ENCODE measurements at places on chromosomes 6 and 20.

DNA sequence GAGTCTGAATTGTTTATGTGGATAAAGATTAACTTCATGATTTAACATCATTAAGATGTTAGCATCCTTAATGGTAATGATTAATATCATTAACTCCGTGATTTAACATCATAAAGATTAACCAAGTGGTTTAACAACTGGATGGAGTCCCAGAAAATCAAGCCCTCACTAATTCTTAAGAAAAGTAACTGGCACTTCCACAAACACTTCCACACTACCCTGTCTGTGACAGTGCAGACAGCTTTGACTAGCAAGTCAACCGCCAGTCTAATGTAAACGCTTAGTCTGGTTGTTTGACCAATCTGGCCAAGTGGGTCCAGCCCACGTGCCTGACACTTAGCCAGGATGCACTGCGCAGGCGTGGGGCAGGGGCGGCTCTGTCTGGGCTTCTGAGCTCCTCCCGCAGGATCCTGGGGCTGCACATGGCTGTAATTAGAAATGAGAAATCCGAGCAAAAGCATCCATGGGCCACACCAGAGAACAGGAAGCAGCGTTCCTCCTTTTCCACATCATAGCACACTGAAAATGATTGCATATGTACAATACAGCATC, 424.2 kb downstream of the FOXA2 start:
- no peak for DNase-seq

- no peak for DNase-seq
Observed at GRCh38 chr20:19996917-19997316, 20.2 kb upstream of the NAA20 start.

GRCh38 chr20:3901028-3901705, 12.0 kb downstream of the PANK2 start:
- no peak for DNase-seq

DNA sequence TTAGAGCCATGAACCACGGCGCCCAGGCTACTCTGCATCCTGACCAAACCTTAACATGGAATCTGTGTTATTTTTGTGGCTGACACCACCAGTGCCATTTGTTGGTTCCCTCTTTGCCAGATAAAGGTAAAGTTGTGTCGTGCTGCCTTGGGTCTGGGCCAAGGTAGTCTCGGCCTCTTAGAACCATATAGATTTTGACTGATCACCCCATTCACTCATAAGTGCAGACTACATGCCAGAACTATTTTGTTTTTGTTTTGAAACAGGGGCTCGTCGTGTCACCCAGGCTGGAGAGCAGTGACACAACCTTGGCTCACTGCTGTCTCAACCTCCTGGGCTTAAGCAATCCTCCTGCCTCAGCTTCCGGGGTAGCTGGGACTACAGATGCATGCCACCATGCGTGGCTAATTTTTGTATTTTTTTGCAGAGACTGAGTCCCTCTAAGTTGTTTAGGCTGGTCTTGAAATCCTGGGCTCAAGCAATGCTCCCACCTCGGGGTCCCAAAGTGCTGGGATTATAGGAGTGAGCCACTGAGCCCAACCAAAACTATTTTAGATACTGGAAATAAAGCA, 19.2 kb upstream of the RIPOR3 start:
- no peak for DNase-seq

GRCh38 chr20:48722737-48723191, 105.0 kb downstream of the PREX1 start:
- no peak for DNase-seq

GRCh38 chr6:132816660-132817059, 2.3 kb downstream of the RPS12 start:
- peak; percentile 70 for DNase-seq

GRCh38 chr6:124977067-124977908, 15.1 kb downstream of the RNF217 start:
- no peak for DNase-seq

DNA sequence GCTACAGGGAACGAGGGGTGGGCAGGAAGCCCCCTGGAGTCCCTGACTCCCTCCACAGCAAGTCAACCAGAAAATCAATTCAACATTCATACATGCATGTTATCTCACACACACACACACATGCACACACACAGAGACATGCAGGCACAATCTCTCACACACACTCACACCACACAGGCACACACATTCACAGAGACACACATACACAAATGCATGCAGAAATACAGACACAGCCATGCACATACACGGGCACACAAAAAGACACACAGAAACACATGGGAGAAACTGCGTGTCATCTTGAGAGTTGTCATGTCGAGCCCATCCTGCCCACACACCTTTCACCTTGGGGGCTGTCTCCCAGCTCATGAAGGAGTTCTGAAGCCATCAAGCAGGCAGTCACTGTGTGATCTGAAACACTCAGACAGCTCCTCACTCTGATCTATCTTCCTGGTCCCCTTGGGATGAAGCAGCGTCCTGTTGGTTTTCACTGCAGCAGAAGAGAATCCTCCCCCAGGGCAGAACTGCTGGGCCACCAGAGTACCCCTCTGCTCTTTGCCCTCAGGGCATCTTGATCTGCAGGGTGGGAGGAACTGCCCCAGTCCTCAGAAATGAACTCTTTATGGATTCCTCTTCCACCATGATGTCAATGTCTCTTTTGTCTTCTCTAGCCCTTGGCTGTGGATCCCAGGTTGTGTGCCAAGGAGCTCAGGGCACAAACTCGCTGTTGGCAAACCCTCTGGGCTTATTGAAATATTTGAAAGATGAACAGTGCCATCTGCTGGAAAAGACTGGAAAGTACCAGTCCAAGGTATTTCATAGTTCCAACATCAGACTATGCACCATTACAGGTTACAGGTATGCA, 8.8 kb downstream of the RAET1L start:
- DNase-seq = peak; percentile 80

DNA sequence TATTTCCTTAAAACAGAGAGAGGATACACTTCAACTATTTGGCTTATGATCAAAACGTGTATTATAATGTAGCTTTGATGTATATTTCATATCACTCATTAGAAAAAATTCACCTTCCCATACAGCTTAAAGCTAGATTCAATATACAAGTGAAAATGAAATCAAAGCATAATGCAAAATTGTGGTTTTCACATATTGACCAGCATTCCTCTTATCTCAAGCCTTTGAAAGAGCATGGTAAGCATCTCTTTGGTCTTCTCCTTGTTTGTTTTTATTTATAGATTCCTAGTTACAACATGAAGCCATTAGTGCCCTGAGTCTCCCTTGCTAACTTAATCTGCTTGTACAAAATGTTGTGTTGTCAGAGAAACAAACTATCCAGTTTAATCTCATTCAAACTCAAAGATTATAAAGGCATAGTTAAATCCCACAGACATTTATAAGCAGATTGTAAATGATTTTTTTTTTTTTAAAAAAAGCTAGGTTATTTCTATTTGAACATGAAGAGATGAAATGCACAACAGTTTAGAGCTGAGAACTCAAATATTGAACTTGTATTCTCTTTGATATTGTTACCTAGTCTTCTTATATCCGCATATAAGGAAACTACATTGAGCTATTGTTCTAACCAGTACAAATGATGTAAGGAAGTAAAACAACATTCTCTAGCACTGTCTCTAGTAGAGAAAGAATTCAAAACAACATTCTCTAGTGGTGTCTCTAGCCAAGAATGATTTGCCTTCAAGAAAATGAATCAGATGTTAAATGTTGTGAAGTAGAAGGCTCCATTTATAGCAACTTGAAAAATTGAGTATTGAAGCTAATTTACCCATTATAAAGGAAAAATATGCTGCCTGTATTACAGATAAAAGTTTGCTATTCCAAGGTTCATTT, 31.2 kb upstream of the SMIM28 start:
- DNase-seq = no peak

GRCh38 chr6:74976026-74976425, 229.8 kb downstream of the COL12A1 start:
- no peak for DNase-seq

DNA sequence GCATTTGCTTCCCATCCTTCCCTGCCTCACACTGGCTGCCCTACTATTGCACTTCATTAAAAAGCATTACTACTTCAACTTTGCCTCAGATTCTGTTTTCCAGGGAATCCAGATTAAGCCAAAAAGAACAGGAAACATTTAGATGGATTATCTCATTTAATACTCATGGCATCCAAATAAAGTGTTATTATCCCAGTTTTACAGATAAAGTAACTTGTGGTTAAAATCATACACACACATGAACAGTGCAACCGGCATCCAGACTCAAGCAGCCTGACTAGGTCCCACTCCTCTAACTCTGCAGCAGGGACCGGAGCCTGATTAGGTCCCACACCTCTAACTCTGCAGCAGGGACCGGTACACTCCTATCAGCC, 72.3 kb downstream of the GPR6 start:
- no peak for DNase-seq

- no peak for DNase-seq
Observed at GRCh38 chr20:60091861-60092260, 133.6 kb downstream of the CDH26 start.

DNA sequence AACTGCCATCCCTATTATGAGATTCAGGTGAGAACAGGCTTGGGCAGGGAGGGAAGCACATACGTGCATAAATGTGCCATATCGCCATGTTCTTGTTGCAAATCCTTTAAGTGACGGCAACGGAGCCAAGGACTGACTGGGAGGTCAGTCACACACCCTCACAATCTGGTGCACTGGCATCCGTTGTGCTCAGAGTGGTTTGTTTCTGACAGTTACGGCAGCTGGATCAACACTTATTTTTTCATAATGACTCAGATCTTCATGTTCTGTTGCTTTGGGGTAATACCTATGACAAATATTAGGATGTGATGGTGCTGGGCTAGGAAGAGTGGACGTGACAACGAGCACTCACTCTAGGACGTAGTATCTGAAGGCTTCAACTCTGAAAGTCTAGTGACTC, 56.2 kb upstream of the PREP start:
- DNase-seq = no peak

DNA sequence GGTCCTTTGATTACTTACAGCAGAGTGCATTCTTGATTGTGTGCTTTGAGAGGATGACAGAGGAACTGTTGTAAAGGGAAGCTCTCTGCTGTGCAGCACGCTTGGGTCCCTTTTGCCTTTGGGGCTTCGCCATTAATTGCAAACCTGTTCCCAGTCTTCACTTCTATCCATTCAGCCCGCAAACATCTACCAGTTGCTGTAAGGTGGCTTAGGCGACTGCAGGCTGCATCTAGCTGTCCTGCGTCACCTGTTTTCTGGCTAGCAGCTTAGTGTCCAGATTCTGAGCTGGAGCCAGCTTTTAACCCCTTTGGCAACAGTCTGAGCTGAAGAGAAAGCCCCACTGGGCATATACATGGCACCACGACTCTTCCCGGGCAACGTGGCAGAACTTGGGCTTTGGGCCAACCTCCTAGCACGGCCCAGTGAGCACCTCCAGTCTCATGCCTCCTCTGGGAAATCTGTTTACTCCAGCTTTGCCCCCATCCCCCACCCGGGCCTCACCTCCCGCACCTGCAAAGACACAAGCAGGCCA, 2.5 kb upstream of the FASTKD5 start:
- DNase-seq = no peak

- no peak for DNase-seq
Observed at GRCh38 chr6:5108068-5108467, 22.9 kb downstream of the PPP1R3G start.

DNA sequence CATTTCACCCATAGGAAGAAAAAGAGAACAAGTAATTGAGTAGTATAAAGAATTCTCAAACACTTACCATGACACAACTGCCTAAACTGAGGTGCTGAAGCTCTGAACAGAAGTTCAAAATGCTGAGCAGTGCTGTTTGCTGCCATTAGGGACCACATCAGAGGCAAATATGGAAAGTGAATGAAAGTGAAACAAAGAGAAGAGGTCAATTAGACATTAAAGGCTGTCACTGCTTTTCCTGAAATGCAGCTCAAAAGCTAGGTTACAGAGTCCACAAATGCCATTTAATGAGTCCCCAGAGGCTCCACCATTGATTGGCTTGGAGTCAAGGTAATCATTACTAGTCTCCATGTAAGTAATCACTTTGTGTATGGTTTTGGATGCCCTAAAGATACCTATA, 46.1 kb downstream of the POU3F2 start:
- no peak for DNase-seq

DNA sequence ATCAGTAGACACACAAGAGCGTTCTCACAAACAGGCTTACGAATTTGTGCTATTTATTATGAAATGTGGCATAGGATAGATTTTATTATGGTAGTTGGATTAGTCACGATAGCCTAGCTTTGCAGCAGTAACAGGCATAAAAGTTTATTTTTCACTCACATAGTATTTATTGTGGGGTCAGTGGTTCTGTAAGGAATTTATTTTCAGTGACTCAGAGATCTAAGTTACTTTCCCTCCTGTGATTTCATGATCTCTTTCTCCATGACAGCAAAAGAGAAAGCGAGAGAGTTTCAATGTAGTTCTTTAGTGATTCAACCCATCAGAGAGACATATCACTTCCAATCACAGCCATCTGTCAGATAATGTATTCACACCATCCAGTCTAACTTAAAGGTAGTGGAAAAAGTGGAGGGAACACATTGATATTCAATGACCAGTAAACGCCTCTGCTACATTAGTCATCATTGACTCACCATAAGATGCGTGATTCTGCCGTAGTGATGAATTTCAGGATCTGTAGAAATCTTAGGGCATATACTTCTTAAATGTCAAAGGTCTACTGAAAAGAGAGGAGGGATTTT, 605.5 kb downstream of the HDGFL1 start:
- DNase-seq = no peak

DNA sequence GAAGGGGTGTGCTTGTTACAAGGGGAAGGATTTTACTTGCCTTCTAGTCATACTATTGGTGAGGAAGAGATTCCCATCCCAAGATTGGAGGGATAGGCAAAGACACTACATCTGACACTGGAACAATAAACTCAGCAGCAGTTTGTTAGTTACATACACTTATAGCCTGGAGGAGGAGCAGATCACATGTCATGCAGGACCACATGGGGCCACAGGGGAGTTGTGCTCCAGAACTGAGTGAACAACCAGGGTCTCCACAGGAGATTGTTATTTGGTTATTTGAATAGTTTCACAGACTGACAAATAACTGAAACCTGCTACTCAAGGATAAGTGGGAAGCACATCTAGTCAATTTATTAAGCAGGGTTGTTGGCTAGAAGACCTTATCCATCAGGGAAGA, 559.4 kb upstream of the MANEA start:
- DNase-seq = no peak

GRCh38 chr6:71388856-71389527, 100.4 kb downstream of the OGFRL1 start:
- no peak for DNase-seq

DNA sequence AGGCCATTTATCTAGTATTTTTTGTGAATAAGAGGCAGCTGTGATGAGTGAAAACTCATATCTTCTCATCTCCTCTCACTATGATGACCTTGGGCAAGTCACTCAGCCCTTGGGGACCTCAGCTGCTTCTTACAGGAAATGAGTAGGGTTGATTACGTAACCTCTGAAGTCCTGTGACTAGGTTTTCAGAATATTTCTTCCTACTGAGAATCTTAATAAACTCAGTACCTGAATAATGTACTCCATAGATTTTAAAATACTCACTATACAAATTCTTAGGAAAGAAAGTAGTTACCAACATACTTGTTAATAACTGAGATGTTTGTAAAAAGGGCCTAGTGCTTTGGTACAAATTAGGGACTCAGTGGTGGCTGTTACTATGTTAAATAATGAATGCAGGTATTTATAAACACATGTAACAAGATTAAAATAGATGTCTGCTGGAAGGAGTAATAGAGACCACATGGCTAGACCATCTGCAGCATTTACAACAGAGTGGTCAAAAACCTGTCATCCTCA, 60.9 kb downstream of the RPRD1B start:
- DNase-seq = no peak

Measured in hematopoietic multipotent progenitor cell treated with erythropoietin and hydrocortisone succinate and interleukin-3 and kit ligand, for 17 days (in vitro differentiated cells).